ENCODE measurements at places on chromosomes 1 and 21.

- H3K4me3 ChIP-seq = no peak overlapping the region
- peaks cover 15% of the 10 kb centered on the region for H3K4me1 ChIP-seq
- H3K27ac ChIP-seq = no peak overlapping the region
- H3K36me3 ChIP-seq = no peaks in the 10 kb centered on the region
- no peaks in the 10 kb centered on the region for H3K27me3 ChIP-seq
These were observed 21.1 kb downstream of the FYB2 start for GRCh38 chr1:56798053-56798471.

DNA sequence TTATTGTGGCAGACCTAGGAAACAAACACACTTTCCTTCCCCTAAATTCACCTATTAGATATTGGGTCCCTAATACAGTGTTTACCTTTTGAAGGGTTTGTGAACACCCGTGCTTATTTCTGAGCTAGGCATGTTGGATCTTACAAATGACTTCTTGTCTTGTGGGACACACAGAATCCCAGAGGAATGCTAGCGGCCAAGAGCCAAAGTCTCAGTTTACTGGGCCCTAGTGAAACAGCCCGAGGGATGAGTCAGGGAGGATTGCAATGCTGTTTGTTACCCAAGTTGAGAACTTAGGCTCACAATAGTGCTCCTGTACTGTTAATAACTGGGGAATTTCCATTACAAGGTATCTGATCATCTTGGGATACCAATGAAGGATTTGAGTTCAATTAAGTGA, 100.1 kb upstream of the AKT3 start:
- no peaks in the 10 kb centered on the region for H3K4me1 ChIP-seq
- no peaks in the 10 kb centered on the region for H3K36me3 ChIP-seq
- no peak overlapping the region for H3K27ac ChIP-seq
- no peaks in the 10 kb centered on the region for H3K27me3 ChIP-seq

- H3K27me3 ChIP-seq = peaks cover 8% of the 10 kb centered on the region
- H3K27ac ChIP-seq = no peak overlapping the region
- no peaks in the 10 kb centered on the region for H3K36me3 ChIP-seq
- peak; percentile 31 for DNase-seq
- no peaks in the 10 kb centered on the region for H3K4me1 ChIP-seq
- no peak overlapping the region for H3K4me3 ChIP-seq
These were observed 32.0 kb upstream of the LRP8 start for GRCh38 chr1:53359934-53360276.

- peaks cover 15% of the 10 kb centered on the region for H3K4me1 ChIP-seq
- peak overlapping the region; percentile 49 for H3K4me3 ChIP-seq
- no peaks in the 10 kb centered on the region for H3K36me3 ChIP-seq
- H3K27me3 ChIP-seq = peaks cover 3% of the 10 kb centered on the region
- DNase-seq = no peak
These were observed 5.4 kb upstream of the TDRD5 start for GRCh38 chr1:179586107-179586823.

DNA sequence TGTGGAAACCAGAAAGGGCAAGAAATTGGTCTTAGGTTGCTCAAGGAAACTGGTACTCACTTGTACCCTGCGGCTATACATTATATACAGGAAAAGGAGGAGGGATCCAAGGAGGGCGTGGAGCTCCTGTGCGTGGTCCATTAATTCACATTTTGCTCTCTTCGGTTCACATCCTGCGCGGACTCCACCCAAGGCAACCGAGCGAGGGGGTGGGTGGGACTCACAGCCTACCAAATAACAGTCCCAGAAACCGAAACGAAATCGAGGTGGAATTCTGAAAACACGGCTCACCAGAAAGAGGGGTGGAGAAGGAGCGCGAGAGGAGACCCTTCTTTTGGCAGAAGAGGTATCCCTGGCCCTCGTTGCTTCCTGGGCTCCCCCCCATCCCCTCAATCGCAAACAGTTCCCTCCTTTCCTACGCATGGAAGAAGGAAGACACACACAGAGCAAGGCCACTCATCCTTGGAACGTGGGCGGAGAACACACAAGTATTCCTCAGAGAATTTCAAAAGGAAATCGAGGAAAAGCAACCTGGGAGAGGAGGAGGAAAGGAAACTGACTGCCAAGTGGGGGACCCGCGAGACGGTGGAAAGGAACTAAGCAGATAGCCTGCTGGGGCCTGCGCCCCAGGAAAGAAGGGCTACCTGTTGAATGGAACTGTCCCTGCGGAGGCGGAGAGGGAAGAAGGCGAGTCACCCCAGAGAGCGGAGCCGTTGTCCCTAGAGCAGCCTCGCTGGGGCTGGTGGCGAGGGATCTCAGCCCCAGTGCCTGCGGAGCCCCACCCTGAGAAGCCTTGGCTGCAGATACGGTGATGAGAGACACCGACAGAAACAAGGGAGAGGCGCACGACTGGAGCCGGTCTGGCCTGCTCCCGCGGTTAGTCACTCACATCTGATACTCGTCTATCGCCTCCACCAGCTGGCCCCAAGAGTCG, 705 bp downstream of the AIDA start:
- H3K27me3 ChIP-seq = no peaks in the 10 kb centered on the region
- DNase-seq = no peak
- peak overlapping the region; percentile 96 for H3K27ac ChIP-seq
- H3K36me3 ChIP-seq = peaks cover 11% of the 10 kb centered on the region
- H3K4me3 ChIP-seq = peak overlapping the region; percentile 96

DNA sequence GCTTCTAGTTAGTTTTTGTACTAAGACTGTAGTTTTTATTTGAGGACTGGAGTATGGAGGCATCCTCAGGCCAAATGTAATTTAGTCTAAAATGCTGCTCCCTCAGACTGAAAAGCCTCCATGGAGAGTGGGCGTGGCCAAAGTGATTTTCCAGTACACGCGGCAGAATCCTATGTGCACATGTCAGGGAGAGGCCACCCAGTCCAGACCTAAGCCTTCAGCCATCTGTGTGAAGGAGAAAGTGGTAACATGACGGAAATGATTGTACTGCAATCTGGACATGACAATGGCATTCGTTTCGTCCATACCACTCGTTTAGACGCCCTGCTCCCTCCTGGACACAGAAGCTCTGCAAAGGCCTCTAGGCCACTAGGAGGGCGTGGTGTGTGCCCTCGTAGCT, 56.2 kb downstream of the PCP4 start:
- no peak for DNase-seq
- no peak overlapping the region for H3K27ac ChIP-seq
- no peaks in the 10 kb centered on the region for H3K4me1 ChIP-seq
- no peaks in the 10 kb centered on the region for H3K27me3 ChIP-seq
- H3K36me3 ChIP-seq = no peaks in the 10 kb centered on the region

DNA sequence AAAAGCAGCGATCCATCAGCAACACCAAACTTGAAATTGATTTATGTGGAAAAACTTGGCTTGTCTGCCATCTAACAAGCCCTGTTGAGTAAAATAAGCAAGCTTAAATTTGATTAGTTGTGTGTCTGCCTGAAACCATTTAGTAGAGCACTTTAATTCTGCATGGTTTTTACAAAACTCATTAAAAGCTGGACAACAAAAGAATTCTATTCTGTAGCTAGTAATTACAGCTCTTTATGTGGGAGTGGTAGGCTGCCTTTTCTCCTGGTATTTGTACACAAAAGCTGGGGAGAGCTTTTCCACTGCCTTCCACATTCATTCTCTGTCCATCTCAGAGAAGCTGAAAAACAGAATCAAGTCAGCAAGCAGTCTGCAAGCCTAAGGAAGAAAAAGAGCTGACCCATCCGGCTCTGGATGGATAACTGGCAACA, 1.7 kb downstream of the ETS2 start:
- H3K36me3 ChIP-seq = no peaks in the 10 kb centered on the region
- H3K4me3 ChIP-seq = peak overlapping the region; percentile 97
- no peak for DNase-seq
- H3K27ac ChIP-seq = peak overlapping the region; percentile 95
- peaks cover 70% of the 10 kb centered on the region for H3K4me1 ChIP-seq
- H3K27me3 ChIP-seq = no peaks in the 10 kb centered on the region

- no peak for DNase-seq
- H3K27ac ChIP-seq = no peak overlapping the region
- H3K4me1 ChIP-seq = no peaks in the 10 kb centered on the region
These were observed 25.5 kb downstream of the GBP2 start for GRCh38 chr1:89100412-89100811.

DNA sequence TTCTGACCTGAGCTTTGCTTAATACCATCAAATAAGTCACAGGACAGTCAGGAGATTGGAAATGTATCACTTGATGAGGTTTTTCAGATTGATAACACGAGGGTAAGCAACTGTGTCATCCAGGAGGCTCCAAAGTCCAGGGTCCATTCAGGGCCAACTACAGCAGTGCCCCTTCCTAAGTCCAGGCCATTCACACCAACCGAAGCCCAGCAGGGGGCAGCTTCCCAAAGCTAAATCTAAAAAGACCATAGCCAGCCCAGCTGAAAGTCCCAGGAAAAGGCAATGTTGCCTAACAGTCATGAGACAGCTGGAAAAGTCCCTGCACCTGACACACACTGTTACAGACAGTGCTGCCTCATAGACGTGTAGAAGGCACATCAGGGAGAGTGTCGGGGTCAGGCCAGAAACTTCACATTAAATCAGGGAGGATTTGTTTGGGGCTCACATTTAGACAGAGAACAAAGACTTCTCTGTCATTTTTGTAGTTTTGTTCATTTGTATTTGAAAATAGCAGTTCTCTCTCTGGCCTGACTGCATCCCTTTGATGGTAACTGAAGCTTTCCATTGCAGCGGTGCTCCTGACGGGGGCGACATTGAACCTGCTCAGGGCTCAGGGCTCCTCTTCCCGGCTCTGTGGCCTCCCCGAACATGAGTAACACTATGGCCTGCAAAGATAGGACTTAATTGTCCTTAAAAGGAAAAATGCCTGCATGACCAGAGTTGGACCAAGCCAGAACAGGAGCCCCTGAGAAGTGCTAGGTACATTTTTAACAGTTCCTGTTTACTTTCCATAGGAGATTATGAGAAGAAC, 200.4 kb downstream of the NRIP1 start:
- H3K4me1 ChIP-seq = peaks cover 36% of the 10 kb centered on the region
- no peaks in the 10 kb centered on the region for H3K27me3 ChIP-seq
- no peaks in the 10 kb centered on the region for H3K36me3 ChIP-seq
- H3K27ac ChIP-seq = peak overlapping the region; percentile 3
- no peak for DNase-seq

DNA sequence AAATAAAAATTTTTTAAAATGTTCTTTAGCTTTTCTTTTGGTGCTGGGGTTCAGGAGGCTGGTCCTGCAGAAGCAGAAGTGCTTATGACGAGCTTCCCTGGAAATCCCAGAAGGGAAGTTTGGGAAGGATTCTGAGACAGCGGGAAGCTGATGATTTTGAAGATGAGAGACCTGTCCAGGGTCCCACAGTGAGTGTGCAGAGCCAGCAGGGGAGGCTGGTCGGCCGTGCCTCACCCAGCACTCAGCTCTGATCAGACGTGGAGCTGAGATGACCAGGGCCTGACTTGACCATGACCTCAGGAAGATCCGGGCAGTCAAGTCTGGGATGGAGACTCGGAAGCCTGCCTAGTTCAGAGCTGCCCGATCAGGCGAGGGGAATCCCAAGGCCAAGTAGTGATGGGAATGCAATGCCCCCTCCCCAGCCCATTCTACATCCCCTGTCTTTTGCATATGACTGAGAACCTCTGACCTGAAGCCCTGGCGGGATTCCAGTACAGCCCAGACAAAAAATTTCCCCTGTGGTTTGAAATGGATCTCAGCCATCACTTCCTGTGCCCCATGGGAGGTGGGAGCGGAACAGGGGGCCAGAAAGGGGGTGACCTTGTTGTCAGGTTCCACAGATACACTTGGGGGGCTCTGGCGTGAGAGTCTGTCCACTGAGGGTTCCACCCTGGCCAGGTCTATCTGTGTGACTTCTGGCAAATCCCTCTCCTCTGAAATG, 96.8 kb upstream of the RUNX3 start:
- H3K4me3 ChIP-seq = no peak overlapping the region
- no peaks in the 10 kb centered on the region for H3K36me3 ChIP-seq
- H3K4me1 ChIP-seq = peaks cover 17% of the 10 kb centered on the region
- DNase-seq = no peak
- H3K27me3 ChIP-seq = no peaks in the 10 kb centered on the region
- H3K27ac ChIP-seq = no peak overlapping the region

- no peak for DNase-seq
- H3K4me1 ChIP-seq = no peaks in the 10 kb centered on the region
- no peak overlapping the region for H3K4me3 ChIP-seq
- H3K27me3 ChIP-seq = no peaks in the 10 kb centered on the region
- no peak overlapping the region for H3K27ac ChIP-seq
- peaks cover 25% of the 10 kb centered on the region for H3K36me3 ChIP-seq
These were observed 33.5 kb downstream of the ODR4 start for GRCh38 chr1:186409091-186409490.

GRCh38 chr21:17798796-17799195, 20.4 kb downstream of the C21orf91 start:
- no peaks in the 10 kb centered on the region for H3K27me3 ChIP-seq
- H3K27ac ChIP-seq = no peak overlapping the region
- H3K36me3 ChIP-seq = no peaks in the 10 kb centered on the region
- H3K4me3 ChIP-seq = no peak overlapping the region
- peaks cover 39% of the 10 kb centered on the region for H3K4me1 ChIP-seq

All from esophagus muscularis mucosa (tissue), 4 donors.